ENCODE measurements at places on chromosomes 12 and 14.

- no peak for DNase-seq
These were observed 126.5 kb upstream of the NTF3 start for GRCh38 chr12:5305425-5305824.

GRCh38 chr12:11209113-11209512 lies 22.4 kb upstream of the TAS2R42 start:
- no peak for DNase-seq

GRCh38 chr12:14567351-14568162 lies at the start of gene PLBD1:
TSS of gene PLBD1 (minus strand) at chr12:14567883. CDS start at chr12:14567696, 187 bp downstream.
- DNase-seq = peak; percentile 78

- no peak for DNase-seq
These were observed 1.5 kb downstream of the FKBP4 start for GRCh38 chr12:2796187-2796666.

DNA sequence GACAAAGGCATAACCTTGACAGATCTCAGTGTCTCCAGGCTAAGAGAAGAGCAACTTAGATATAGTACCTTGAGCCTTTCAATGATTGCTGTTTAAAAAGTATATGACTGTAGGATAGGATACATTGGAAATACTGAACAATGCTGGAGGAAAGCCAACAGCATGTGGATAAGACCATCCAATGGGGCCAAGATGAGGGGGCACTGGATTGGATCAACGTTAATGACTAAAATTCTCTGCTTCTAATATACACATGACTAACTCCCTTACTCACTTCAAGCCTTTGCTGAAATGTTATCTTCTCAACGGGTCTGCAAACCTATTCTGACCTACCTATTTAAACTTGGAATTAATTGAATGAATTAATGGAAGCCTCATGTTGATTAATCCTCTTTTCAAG lies 354.9 kb downstream of the RAD51B start:
- no peak for DNase-seq

- no peak for DNase-seq
These were observed 12.2 kb upstream of the OR5AU1 start for GRCh38 chr14:21168055-21168454.

DNA sequence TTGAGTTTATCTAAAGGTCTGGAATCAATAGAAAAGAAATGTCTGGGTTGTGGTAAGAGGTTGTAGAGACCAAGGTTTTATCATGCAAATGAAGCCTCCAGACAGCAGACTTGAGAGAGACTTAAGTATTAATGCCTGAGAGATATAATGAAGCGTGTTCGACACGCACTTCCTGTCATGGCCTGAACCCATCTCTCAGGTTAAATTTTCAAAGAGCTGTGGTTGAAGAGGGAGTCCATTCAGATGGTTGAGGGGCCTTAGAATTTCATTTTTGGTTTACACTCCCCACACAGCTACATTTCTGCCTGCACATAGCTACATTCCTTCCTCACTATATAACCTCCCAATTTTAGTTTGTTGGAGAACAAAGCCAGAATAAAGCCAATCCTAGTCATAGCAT lies 10.1 kb upstream of the CLEC12A start:
- DNase-seq = no peak

Data from left colon (tissue), 2 donors.